ENCODE measurements at places on chromosomes 5 and 9.

- no peak for DNase-seq
Measured at GRCh38 chr5:8341406-8341805, 472.5 kb downstream of the MTRR start.

GRCh38 chr5:98514215-98514614 is 259.2 kb upstream of the RGMB start:
- no peak for DNase-seq

- no peak for DNase-seq
Measured at GRCh38 chr5:95358320-95358719, 32.8 kb upstream of the FAM81B start.

DNA sequence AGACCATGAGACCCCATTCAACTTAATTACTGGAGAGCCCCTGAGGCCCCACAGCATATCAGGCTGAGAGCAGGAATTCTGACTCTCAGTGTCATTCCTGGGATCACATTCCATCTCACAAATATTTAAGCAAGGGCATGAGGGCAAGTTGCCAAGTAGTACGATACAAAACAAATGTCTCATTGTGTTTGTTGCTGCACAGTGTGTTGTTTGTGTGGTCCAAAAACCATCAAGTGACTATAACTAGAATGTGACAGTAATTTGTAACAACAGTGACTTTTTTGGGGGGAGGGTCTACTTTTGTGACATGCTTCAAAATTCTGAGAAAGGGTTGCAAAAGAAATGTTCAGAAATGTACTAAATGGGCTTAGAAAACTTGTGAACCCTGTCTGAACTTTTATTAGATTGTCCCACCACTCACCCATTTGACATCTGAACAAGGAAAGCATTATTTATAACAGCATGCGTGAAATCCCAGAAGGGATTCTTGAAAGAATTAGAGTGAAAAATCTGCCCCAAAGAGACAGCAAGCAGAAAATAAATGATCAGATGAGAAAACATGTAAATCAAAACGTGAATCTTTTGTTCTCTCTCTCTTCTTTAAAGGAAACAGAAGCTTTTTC is 347.0 kb downstream of the NTRK2 start:
- DNase-seq, result no peak
